SHP77 (cell line): ENCODE measurements at places on chromosomes 1 and 21.

DNA sequence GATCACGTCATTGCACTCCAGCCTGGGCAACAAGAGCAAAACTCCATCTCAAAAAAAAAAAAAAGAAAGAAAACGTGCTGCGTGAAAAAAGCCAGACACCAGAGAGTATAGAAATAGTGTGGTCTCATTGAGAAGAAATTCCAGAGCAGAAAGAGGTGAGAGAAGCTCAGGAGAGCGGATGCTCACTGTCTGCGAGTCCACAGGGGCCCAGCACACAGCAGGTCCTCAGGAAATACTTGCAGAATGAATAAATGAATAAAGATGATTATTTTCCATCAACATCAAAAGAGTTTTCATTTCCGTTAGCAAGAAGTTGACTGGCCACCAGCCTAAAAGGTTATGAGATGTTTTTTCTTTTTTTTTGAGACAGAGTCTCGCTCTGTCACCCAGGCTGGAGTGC is 14.4 kb downstream of the CASP9 start:
- DNase-seq: no peak

- peak; percentile 65 for DNase-seq
Measured at GRCh38 chr1:152110365-152110859, 4.8 kb downstream of the TCHH start.

DNA sequence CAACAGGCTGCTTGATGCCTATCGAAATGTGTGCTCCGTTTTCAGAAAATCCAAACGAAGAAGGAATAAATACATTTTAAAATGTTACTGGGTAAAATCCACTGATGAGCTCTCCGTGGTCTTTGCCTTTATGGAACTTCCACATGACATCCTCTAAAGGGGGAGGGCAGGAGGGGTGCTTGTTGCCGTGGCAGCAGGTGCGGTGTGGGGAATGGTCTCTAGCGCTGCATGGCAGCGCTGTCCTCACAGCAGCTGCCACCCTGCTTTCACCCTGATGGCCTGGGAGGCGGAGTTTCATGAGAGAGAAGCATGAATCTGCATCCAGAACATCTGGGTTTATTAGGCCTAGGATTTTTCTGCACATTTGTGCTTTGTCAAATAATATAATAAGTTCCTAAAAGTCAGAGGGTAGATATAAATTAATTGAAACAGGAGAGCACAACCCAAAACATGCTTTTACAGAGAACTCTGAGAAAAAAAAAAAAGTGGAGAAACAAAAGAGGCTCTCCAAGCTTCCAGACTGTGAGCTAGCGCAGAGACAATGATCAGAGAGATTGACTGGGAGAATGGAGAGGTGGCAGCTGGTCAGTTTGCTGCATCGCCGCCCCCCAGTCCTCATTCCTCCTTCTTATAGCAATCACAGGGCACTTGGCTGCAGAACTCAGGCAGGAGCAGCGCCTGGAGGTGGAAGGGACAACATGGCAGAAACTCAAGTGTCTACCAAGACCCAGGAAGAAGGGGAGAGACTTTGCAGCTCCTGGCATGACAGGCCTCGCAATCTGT is 228.6 kb downstream of the DSCAM start:
- no peak for DNase-seq

DNA sequence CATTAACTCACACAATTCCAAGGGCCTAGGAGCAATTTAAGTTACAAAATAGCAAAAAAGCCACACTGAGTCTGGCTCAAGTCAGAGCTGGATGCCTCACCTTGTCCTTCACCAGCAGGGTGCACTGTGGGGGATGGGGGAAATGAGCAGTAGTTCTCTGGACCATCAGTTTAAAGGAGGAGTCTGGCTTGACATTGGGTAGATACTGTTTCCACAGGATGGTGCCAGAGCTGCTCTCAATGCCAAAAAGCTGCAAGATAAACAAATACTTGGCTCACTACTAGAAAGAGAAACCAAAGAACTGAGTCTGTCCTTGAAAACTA is 18.8 kb downstream of the EMC1 start:
- no peak for DNase-seq

DNA sequence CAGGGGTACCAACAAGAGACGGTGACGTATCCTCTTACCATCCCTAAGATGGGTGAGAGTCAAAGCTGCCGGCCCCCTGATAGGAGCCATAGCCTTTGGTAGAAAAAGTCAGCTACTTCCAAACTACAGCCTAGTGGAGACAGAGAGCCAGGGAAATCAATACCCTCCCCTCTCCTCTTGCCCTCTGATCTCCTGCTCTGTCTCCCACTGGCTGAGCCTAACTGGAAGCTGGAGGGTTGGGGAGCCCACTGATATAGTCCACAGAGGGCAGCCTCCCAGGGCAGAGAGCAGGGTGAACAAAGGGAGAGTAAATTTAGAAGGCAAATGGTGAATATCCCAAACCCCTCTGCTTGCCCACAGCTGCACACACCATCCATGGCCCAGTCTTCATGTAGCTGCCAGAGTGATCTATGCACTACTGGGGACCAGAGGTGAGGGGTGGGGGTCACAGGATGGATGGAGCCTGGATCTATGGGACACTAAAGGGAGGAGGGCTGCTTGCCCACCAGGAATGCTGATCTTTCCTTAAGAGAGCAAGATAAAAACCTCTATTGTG is 80.0 kb downstream of the DHRS3 start:
- no peak for DNase-seq

DNA sequence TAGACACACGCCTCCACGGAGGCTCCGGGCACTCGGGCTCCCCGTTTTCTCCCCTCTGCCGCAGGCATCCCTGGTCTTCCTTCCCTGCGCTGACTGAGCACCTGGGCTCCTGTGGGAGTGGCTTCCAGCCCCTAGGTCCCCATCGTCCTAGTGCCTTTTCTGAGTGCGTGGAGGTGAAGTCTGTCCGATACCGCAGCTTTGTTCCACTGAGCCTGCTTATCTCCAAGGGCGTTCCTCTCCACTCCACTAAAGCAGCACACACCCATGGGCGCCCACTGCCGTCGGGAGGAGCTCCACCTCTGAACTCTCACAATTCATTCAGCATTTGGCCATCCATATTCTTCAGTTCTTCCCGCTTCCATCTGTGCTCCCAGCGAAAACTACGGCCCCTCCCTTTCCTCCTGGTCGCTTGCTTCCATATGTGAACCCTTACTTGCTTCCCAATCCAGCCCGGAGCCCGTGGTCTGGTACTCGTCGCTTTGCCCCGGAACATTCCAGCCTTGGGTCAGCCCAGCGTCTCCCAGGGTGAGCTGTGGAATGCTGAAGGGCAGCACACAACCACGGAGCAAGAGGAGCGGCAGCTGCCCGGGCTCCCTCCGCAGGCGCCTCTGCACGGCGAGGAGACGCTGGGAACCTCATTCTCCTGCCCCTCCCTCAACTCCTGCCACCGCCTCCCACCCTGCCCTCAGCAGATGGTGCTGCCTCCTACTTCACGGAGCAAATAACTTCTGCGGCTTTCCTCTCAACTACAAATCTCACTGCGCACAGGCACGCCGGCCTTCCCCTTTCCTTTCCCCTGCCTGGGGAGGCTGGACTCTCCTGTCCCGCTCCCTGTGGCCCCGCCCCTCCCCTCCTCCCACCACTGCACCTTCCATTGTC is 27.5 kb downstream of the ATP8B2 start:
- no peak for DNase-seq

DNA sequence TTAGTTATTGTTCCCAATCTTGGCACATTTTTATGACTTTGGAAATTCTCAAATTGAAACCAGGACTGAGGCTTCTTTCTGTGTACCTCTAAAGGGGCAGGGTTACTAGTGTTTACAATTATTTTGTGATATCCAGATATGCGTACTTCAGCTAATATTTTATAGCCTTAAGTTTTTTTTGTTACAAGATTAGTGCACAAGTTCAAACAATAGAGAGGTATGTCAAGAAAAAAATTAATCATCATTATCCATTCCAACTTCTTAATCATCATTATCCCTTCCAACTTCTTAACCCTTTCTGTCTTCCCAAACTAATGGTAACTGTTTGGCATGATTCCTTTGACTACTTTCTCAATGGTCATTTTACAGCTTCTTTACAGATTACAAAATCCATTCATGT is 272.9 kb upstream of the C1orf105 start:
- DNase-seq: no peak

- no peak for DNase-seq
Measured at GRCh38 chr1:246383239-246383589, 123.9 kb downstream of the SMYD3 start.

- no peak for DNase-seq
Measured at GRCh38 chr1:65176056-65176450, 28.1 kb downstream of the AK4 start.

- DNase-seq: no peak
Measured at GRCh38 chr1:100786870-100787269, 67.3 kb downstream of the VCAM1 start.

DNA sequence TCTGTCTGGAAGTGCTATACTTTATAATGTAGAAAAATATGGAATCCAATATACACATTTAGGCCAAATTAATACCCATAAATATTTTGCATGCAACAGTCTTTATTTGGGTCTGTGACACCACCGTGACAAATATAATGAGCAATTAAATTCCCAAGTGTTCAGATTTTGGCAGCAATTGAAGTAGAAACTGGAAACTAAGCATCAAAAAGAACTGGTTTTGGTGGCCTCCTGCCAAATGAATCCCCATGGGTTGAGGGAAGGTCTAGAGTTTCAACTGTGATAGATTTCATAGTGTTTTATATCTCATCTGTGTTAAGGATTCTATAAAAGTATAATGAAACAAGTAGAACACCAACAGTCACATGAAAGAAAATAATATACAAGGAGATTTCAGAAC is 88.4 kb downstream of the DPYD start:
- no peak for DNase-seq

GRCh38 chr1:180889325-180889724 is 23.4 kb upstream of the KIAA1614 start:
- no peak for DNase-seq

- no peak for DNase-seq
Measured at GRCh38 chr21:33231526-33231925, 1.8 kb downstream of the IFNAR2 start.

- no peak for DNase-seq
Measured at GRCh38 chr1:173864179-173864867, 3.5 kb downstream of the GAS5 start.

- no peak for DNase-seq
Measured at GRCh38 chr1:75208862-75209261, 74.7 kb downstream of the LHX8 start.

- no peak for DNase-seq
Measured at GRCh38 chr1:223611936-223612335, 53.6 kb downstream of the CAPN8 start.

GRCh38 chr1:152328801-152329391 is 3.9 kb upstream of the FLG start:
- DNase-seq: no peak

DNA sequence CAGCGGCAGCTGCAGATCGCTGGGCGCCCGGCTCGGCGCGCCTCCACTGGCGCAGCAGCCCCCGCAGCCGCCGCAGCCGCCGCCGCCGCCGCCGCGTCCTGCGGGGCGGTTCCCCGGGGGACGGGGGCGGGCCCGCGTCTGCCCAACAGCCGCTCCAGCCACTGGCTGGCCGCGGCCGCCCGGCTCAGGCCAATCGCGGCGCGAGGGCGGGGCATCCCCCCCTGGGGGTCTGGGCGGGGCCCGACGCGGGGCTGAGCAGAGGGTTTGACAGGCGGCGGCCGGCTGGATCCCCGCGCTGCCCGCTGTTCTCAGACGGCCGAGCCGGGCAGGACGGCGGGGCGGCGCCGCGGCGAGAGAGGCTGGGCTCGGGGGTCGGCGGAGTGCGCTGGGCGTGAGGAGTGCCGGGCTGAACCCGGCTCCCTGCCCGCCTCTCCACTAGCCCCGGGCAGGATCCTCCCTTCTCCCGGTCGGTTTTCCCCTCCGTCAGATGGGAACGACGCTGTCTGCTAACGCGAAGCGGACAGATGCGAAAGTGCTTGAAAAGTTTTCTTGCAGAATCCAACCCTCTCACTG is at the start of gene GLIS1:
TSS of gene GLIS1 (minus strand) at position 56 of the 573 bp plus-strand sequence. CDS start 1,100 bp downstream, outside the sequence.
- peak; percentile 61 for DNase-seq

DNA sequence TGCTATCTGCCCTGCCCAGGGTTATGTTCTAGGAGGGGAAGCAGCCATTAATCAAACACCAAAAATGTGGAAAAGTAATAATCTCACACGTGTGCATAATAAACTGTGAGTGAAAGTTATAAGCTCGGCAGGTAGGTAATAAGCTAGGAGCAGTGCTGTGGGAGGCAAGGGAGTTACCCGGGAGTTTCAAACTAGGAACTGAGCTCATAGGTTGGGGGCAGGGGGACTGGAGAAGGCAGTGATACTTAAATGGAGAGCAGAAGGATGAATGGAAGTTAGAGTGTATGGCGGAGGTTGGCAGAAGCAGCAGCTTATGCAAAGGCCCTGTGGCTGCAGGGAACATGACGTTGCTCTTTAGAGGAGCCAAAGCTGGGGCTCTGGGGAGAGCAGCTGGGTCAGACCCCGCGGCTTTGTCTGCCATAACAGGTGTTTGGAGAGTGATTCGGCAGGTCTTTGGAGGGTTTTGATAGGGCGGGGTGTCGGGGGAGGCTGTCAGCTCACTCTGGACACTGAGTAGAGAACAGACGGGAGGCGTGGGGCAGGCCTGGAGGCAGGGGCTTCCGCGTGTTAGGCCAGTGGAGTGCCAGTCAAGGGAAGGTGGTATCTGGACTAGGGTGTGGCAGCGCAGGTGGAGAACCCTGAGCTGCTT is 20.0 kb downstream of the PTPRF start:
- DNase-seq: no peak

DNA sequence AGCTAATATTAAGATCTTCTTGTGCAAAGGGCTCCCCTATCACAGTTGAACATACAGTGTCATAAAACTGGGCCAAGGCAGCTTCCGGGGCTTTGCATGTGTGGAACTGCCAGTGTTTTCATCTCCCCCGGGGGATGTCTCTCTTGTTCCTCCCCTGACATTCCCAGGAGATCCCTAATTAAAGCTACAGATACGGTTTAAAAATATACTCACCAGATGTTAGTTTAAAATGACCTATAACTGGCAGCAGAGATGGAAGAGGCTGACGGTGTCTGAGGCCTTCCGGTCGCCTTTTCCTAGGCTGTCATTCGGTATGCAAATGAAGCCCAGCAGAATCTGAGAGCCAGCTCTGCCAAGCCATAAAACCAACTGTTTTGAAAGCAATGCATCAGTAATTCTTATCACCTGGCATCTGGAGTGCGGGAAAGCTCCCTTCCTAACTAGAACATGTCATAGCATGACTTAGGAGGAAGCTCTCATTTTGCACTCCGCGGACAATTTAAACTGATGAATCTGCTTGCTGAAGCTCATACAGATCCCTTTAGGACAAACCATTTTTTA is 436.5 kb upstream of the VAMP3 start:
- DNase-seq: peak; percentile 87
